ENCODE measurements at places on chromosomes 6 and 20.

GRCh38 chr6:169618526-169619490 is 83.0 kb downstream of the WDR27 start:
- DNase-seq: no peak

DNA sequence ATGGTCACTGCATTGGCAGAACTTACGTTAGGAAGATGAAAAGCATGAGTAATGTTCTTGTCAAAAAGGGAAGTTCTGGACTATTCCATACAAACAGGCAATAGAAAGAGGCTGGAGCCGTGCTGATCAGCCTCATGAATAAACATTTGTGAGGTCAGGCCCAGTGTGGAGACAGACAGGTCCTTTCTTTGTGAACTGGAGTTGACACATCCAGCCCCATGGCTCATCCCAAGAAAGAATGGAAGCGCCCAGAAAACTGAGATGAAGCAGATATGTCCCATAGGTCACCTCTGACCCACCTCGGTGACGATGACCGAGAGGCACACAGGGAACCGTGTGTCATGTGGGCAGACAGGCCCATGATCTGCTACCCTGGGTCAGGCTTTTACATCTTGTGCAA is 276.0 kb upstream of the SGK1 start:
- DNase-seq: no peak

- no peak for DNase-seq
Observed at GRCh38 chr20:49400410-49400809, 82.1 kb downstream of the KCNB1 start.

- no peak for DNase-seq
Observed at GRCh38 chr6:160831739-160832138, 129.7 kb downstream of the PLG start.

DNA sequence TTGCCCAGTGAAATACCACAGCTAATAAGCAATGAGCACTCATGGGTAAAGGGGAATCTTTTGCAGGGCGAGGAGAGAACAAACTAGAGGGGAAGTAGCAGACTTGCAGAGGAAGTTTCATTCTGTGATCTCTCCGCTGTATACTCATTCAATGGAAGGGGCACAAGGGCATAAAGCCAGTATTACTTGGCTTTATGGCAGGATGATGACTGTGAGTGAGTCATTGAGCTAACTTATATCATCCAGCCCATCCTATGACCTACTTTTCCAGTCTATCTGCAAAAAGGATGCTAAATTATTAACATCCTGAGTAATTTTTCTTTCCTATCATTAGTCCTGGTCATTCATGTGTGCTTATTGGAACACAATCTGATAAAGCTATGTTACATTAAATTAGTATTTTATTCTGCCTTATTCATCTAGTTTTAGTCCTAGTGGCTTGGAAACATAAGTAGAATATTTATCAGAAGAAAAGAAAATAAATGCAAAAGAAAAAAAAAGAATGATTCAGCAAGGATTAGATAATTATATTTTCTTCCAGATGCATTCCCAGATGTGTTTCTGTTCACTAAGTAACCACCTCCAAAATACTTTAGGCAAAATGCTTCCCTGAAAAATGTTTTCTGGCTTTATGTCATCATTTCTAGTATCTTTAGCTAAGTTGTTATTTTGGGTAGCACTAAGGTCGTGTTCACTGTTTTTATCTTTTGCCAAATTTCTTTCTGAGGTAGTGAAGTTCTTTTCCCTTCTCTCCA is 471.7 kb downstream of the CDKAL1 start:
- DNase-seq: no peak

DNA sequence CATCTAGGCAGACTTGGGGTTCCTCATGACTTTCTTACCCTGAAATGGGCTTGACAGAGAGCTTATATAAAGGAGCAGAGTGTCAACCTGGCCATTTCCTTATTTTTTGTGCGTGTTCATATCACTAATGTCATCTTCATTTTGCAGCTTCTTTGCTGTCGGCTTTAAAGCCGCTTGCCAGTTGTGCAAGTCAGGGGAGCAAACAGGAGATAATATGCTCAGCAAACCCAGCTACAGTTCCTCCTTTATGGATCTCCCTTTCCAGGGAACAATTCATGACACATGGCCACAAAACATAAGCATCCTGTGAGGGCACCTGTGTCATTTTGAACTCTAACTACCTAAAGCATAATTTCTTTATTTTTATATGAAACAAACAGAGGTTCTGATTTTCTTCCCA is 6.5 kb upstream of the TUBB2B start:
- no peak for DNase-seq

- no peak for DNase-seq
Observed at GRCh38 chr20:36628076-36628475, 17.9 kb downstream of the SLA2 start.

- DNase-seq: no peak
Observed at GRCh38 chr6:57252975-57253374, 30.9 kb upstream of the RAB23 start.

All from stimulated activated CD8-positive, alpha-beta memory T cell treated with anti-CD3 and anti-CD28 coated beads, Interleukin-7, amount 100 ng/mL, for 1 hour (primary cell).